ENCODE measurements at places on chromosomes 3 and 15. TPM values are rescaled to one million over a fixed set of nuclear protein-coding genes. Genes with fewer than 3 reads are reported as not detected.

C3orf80 gene
- not detected for total RNA-seq

DNA sequence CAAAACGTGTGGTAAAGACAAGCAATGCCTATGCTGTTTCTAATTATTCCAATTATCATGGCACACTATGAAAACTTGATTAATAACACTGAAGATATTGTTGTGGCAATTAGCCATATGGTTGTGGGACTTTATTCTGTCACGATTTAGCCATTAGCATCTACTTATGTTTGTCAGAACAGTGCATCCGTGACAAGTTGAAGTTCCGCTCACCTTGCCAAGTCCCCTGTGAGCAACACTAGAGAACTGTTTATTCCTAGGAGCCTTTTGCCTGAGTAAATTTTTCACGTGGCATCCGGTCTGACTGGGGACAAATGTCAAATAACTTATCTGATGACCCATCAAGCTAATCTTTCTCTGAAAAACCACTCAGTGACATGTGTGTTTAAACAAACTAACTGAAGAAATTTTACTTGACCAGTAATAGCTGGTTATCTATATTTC, 403.3 kb downstream of the TBC1D5 start:
- DNase-seq = no peak

GRCh38 chr15:27077790-27078189, 106.8 kb downstream of the GABRG3 start:
- DNase-seq = no peak

DNA sequence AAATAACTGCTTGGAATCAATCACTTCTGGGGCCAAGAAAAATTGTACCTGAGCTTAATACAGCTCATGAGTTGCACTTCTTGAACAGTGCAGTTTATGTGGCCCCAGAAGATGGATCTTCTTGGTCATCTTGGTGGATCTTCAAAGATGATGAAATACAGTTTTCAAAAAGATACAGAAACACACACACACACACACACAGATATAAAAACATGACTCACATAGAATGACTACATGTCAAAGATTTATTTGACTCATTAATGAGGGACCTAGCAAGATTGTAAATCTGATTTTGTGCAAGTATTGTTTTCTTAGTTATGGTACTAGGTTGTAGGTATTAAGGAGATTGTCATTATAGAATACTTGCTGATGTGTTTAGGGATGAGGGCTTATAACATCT, 32.6 kb downstream of the PDCD6IP start:
- peak; percentile 43 for DNase-seq

DNA sequence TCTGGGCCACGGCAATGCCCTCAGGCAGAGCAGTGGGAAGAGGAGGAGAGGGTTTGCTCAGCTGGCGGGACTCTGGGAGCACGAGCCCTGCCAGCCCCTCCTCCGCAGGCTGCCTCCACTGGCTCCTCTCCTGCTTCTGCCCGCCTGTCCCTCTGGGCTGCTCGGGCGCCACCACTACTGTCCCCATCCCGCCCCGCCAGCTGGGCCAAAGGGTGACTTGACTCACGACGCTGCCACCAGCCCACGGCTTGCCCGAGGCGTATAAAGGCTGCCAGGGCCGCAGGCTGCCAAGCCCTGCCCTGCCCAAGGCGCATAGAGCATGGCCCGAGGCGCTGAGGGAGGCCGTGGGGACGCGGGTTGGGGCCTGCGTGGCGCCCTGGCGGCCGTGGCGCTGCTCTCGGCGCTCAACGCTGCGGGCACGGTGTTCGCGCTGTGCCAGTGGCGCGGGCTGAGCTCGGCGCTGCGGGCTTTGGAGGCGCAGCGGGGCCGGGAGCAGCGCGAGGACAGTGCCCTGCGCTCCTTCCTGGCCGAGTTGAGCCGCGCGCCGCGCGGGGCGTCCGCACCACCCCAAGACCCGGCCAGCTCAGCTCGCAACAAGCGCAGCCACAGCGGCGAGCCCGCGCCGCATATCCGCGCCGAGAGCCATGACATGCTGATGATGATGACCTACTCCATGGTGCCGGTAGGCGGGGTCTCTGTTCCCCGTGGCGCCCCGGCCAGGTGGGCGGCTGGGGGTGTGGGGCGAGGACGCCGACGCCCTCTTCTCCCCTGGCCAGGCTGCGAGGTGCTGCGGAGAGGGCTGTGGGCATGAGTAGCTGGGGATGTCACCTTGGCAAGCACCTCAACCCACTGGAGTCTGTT, at the start of gene GLDN:
Gene GLDN (plus strand): TSS at position 290 of the 861 bp plus-strand sequence. CDS start 30 bp downstream, at position 320.
- DNase-seq = peak; percentile 2
